ENCODE measurements at places on chromosomes 1 and 21. TPM values are rescaled to one million over a fixed set of nuclear protein-coding genes. Genes with fewer than 3 reads are reported as not detected.

The PBX1 gene
- total RNA-seq: 71.7 TPM

The VCAM1 gene
- 8.7 TPM for total RNA-seq

The DNAJC6 gene
- 2.0 TPM for total RNA-seq

The BMP8A gene
- 0.19 TPM for total RNA-seq

The PLEKHA6 gene
- total RNA-seq: 4.5 TPM

The APOBEC4 gene
- total RNA-seq: not detected

The CRYAA gene
- total RNA-seq: not detected

The GPR157 gene
- total RNA-seq: 1.9 TPM

The DNASE2B gene
- not detected for total RNA-seq

The RAB7B gene
- 4.4 TPM for total RNA-seq

The EIF4G3 gene
- total RNA-seq: 97.5 TPM

DNA sequence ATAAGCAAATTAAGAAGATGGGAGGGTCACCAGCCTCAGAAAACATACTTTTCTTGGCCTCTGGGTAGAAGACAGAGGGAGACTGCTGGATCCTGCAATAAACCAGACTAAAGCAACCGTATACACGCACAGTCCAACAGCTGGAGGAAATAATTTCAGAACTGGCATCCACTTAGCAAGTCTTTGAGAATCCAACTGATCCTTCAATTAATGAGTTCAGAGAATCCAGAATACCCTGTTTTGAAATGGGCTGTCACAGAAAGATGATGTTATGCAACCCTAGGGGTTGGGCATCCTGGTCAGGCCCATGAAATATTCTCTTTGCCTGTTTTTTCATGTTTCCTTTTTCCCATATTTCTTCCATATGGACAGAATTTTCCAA lies 134.0 kb upstream of the MAGI3 start:
- no peaks in the 10 kb centered on the region for H3K27me3 ChIP-seq
- no peak overlapping the region for H3K4me3 ChIP-seq
- DNase-seq: no peak

DNA sequence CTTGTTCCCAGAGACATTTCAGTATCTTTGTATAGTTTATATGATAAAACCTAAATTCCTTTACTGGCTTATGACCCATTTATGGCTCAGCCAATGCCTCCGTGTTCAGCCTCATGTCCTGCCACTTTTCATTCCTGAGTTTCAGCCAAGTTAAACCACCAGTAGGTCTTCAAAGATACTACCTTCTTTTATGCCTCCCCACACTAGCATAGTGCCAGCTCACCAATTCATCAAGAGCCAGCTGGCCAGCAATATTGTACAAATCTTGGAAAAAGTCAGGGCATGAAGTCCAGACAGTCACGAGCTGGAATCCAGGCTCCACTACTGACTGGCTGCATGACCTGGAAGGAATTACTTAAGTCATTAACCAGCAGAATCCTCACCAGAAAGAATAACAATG lies 446.0 kb downstream of the GPATCH2 start:
- H3K4me1 ChIP-seq: no peaks in the 10 kb centered on the region
- no peak overlapping the region for H3K4me3 ChIP-seq
- no peak for DNase-seq
- no peaks in the 10 kb centered on the region for H3K36me3 ChIP-seq
- peak overlapping the region; percentile 35 for H3K27ac ChIP-seq

DNA sequence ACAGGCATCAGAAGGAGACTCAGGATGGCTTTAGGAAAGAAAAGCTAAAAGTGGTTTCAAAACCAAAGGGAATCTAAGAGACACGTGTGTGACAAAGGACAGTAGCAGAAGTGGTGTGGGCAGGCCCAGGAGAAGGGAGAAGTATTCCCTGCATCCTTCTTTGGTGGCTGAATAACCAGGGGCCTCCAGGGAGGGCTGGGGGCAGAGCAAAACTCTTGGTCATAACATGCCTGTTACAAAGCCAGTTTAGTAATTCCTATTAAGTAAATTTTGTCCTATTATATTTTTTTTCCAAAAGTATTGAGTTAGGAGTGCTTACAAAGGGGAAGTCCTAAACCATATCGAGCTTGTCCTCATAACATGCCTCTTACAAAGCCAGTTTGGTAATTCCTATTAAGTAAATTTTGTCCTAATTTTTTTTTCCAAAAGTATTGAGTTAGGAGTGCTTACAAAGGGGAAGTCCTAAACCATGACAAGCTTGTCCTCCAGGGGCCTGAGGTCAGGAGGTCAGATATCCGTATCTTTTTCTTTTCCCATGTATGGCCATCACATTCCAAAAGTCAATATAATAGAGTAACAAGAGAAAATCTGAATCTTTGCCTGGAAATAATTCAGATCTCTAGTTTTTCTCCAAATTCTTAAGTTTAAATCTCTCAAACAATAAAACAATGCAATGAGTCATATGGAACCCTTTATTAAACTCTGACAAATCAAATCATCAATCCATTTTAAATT lies 509.2 kb downstream of the LTN1 start:
- no peaks in the 10 kb centered on the region for H3K27me3 ChIP-seq
- no peak for DNase-seq
- H3K4me3 ChIP-seq: no peak overlapping the region
- H3K36me3 ChIP-seq: no peaks in the 10 kb centered on the region
- H3K27ac ChIP-seq: no peak overlapping the region
- no peaks in the 10 kb centered on the region for H3K4me1 ChIP-seq

DNA sequence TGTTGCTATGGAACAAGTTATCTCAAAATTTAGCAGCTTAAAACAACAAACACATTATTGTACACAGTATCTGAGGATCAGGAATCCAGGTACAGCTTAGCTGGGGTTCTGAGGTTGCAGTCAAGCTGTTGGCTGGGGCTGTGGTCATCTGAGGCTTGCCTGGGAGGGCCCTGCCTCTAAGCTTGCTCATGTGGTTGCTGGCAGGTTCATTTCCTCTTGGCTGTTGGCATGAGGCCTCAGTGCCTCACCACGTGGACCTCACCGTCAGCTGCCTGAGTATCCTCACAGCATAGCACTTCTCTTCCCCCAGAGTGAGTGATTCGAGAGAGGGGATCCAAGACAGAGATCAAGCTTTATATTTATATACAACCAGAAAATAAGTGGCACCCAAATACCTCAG lies 18.6 kb downstream of the NTPCR start:
- no peak overlapping the region for H3K4me3 ChIP-seq
- H3K27ac ChIP-seq: no peak overlapping the region
- H3K4me1 ChIP-seq: no peaks in the 10 kb centered on the region
- DNase-seq: no peak

DNA sequence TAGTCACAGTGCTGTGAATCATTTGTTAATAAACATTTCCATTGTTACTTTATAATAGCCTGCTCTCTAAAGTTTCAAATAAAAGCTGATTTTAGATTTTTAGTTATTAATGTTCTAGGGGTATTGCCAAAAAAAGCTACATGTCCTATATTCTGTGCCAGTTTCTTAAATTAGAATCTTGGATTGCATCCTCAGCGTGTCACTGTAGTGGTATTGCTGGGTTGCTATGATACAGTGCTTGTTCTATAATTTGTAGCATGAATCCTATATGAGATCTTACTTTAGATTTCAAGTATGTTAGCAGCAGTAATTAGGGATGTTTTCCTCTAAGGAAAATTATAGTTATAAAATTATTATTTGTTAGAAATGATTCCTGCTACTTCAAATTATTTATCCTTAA lies 16.4 kb downstream of the PPP2R5A start:
- H3K4me1 ChIP-seq: peaks cover 4% of the 10 kb centered on the region
- no peaks in the 10 kb centered on the region for H3K27me3 ChIP-seq
- peaks cover 3% of the 10 kb centered on the region for H3K36me3 ChIP-seq

DNA sequence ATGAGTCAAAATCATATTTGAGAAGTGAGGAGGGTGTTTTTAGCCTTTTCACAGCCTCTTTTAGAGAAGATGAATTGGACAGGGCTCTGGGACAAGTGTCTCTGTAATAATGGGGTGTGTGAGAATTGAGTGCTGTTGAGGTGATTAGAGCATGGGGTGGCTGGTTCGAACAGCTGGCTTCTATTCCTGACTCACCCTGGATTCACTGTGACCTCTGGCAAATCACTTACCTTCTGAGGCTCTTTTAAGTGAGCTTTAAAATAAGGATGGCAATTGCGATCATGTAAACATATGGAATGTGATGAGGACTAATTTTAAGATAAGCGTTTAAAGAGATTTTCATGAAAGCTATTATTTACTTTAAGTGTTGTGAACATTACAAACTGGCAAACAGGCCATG lies 243.4 kb downstream of the ADGRL2 start:
- H3K27ac ChIP-seq: no peak overlapping the region
- H3K27me3 ChIP-seq: no peaks in the 10 kb centered on the region
- no peak overlapping the region for H3K4me3 ChIP-seq
- DNase-seq: no peak

GRCh38 chr1:165824269-165824643 lies 3.2 kb upstream of the UCK2 start:
- no peaks in the 10 kb centered on the region for H3K36me3 ChIP-seq
- no peak overlapping the region for H3K27ac ChIP-seq
- peaks cover 2% of the 10 kb centered on the region for H3K27me3 ChIP-seq
- peaks cover 24% of the 10 kb centered on the region for H3K4me1 ChIP-seq
- H3K4me3 ChIP-seq: peak overlapping the region; percentile 56
- DNase-seq: no peak

- peaks cover 6% of the 10 kb centered on the region for H3K4me1 ChIP-seq
- H3K27me3 ChIP-seq: no peaks in the 10 kb centered on the region
- no peak for DNase-seq
- no peak overlapping the region for H3K4me3 ChIP-seq
- no peaks in the 10 kb centered on the region for H3K36me3 ChIP-seq
These were observed 10.9 kb upstream of the GNB1 start for GRCh38 chr1:1901641-1902294.

GRCh38 chr1:184060316-184060715 lies 8.8 kb downstream of the TSEN15 start:
- H3K27ac ChIP-seq: no peak overlapping the region
- DNase-seq: no peak
- no peak overlapping the region for H3K4me3 ChIP-seq

- no peaks in the 10 kb centered on the region for H3K4me1 ChIP-seq
- H3K36me3 ChIP-seq: no peaks in the 10 kb centered on the region
- H3K27me3 ChIP-seq: no peaks in the 10 kb centered on the region
- no peak overlapping the region for H3K27ac ChIP-seq
- H3K4me3 ChIP-seq: no peak overlapping the region
These were observed 207.1 kb downstream of the RYR2 start for GRCh38 chr1:237249120-237249519.

DNA sequence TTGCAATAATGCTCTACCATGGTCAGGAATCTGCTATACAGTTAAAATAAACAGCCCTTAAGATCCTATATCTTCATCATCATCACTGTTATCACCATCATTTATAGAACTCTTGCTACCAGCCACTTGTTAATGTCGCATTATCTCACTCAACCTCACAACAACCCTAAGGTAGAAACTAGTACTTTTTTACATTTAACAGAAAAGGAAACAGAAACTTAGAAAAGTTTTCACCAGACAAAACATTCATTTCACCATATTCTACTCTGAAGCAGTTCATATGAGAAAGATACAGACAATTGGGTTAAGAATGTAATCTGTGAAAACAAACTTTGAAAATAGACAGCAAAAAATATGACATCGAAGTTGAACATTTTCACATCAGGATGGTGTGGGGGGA lies 262.6 kb downstream of the ATG4C start:
- peaks cover 8% of the 10 kb centered on the region for H3K27me3 ChIP-seq
- H3K4me1 ChIP-seq: peaks cover 19% of the 10 kb centered on the region
- H3K4me3 ChIP-seq: no peak overlapping the region
- H3K27ac ChIP-seq: no peak overlapping the region

GRCh38 chr1:9143250-9143649 lies 14.3 kb upstream of the GPR157 start:
- H3K27ac ChIP-seq: no peak overlapping the region
- H3K27me3 ChIP-seq: no peaks in the 10 kb centered on the region
- no peak overlapping the region for H3K4me3 ChIP-seq
- H3K4me1 ChIP-seq: peaks cover 4% of the 10 kb centered on the region
- no peaks in the 10 kb centered on the region for H3K36me3 ChIP-seq

DNA sequence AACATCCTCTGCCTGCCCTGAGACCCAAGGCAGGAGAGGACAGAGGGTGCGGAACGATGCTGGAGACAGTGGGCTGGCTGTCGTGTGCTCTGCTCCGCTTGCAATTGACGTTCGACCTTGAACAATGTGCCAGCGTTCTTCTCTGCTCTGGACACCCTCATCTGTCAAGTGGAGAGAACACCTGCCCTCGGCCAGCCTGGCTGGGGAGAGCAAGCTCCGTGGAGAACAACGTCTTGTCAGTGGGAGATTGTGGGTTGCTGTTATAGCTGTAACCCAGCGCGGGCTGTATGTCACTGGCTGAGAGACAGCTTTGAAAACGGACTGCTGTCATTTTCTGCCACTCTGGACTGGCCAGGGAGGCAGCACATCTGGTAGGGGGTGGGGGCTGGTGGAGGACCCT lies 14.7 kb downstream of the KIAA1614 start:
- H3K36me3 ChIP-seq: peaks cover 2% of the 10 kb centered on the region
- DNase-seq: no peak
- H3K27me3 ChIP-seq: no peaks in the 10 kb centered on the region
- no peak overlapping the region for H3K4me3 ChIP-seq
- H3K27ac ChIP-seq: peak overlapping the region; percentile 93

DNA sequence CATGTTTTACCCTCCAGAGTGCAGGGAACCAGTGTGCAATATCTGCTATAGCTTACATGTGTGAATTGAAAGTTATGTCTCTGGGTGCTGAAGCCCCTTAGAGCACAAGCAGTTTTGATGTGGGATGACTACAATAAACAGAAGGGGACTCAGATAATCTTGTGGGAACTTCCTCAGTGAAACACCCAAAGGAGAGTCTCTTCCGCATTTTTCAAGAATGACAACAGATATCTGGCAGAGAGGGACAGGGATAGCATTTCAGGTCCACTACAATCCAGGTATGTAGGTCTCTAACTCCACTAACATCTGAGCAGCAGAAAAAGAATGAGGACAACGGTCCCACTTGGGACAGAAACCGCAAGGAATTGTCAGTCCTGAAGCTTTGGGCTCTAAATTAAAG lies 67.6 kb upstream of the PDE4B start:
- no peak overlapping the region for H3K4me3 ChIP-seq
- no peak for DNase-seq
- no peaks in the 10 kb centered on the region for H3K36me3 ChIP-seq
- H3K27me3 ChIP-seq: peaks cover 26% of the 10 kb centered on the region
- no peak overlapping the region for H3K27ac ChIP-seq
- no peaks in the 10 kb centered on the region for H3K4me1 ChIP-seq

- DNase-seq: no peak
- H3K27ac ChIP-seq: no peak overlapping the region
- H3K27me3 ChIP-seq: no peaks in the 10 kb centered on the region
- H3K4me1 ChIP-seq: no peaks in the 10 kb centered on the region
- H3K36me3 ChIP-seq: no peaks in the 10 kb centered on the region
These were observed 716.2 kb downstream of the NCAM2 start for GRCh38 chr21:21714426-21714825.

- H3K27me3 ChIP-seq: no peaks in the 10 kb centered on the region
- H3K4me3 ChIP-seq: peak overlapping the region; percentile 47
- peak overlapping the region; percentile 97 for H3K27ac ChIP-seq
- H3K4me1 ChIP-seq: peaks cover 69% of the 10 kb centered on the region
These were observed 56.5 kb upstream of the ZNF326 start for GRCh38 chr1:89938171-89939055.

GRCh38 chr1:55284856-55285255 lies 69.7 kb upstream of the USP24 start:
- H3K27ac ChIP-seq: no peak overlapping the region
- peaks cover 10% of the 10 kb centered on the region for H3K4me1 ChIP-seq
- H3K4me3 ChIP-seq: no peak overlapping the region
- H3K27me3 ChIP-seq: peaks cover 5% of the 10 kb centered on the region

Measured in neural crest cell (in vitro differentiated cells).